ENCODE measurements at places on chromosomes 5 and 9.

DNA sequence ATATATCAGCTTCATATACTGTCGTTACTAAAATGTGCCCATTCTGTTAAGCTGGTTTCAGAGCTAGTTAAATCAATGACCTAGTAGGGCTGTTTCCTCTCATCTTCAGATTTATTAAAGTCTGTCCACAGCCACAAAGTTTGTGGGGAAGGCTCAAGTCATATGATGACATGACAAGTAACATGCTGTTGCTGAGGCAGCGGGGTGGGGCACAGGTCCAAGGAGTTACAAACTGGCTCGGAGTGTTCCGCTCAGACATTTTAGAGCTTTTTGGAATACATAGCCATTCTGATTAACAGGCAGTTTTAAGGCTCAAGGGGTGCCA lies 2.7 kb upstream of the ANP32B start:
- DNase-seq: no peak

GRCh38 chr5:29042152-29042551 lies 2003.8 kb upstream of the CDH9 start:
- no peak for DNase-seq

- DNase-seq: no peak
Observed at GRCh38 chr5:78056901-78057514, 237.5 kb downstream of the AP3B1 start.

DNA sequence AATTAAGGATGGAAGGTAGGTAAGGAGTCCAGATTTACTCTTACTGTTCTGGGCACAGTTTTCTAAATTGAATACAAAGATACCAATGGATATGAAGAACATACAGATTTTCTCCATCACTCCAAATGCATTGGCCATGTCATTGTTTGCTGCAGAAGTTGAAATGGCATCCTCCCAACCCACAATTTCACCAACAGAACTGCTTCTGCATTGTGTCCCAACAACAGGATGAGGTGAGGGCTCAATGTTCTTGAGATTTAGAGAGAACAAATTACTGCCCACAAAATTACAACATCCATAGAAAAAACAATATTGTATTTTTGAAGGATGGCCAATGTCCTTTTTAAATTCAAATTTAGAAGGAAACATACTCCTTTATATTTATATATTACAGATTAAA lies 88.9 kb downstream of the NUDT12 start:
- DNase-seq: no peak

GRCh38 chr5:174384509-174384947 lies 339.0 kb downstream of the NSG2 start:
- no peak for DNase-seq

- DNase-seq: no peak
Observed at GRCh38 chr5:20498926-20499325, 510.9 kb upstream of the CDH18 start.

- no peak for DNase-seq
Observed at GRCh38 chr9:89695441-89695891, 90.7 kb downstream of the GADD45G start.

DNA sequence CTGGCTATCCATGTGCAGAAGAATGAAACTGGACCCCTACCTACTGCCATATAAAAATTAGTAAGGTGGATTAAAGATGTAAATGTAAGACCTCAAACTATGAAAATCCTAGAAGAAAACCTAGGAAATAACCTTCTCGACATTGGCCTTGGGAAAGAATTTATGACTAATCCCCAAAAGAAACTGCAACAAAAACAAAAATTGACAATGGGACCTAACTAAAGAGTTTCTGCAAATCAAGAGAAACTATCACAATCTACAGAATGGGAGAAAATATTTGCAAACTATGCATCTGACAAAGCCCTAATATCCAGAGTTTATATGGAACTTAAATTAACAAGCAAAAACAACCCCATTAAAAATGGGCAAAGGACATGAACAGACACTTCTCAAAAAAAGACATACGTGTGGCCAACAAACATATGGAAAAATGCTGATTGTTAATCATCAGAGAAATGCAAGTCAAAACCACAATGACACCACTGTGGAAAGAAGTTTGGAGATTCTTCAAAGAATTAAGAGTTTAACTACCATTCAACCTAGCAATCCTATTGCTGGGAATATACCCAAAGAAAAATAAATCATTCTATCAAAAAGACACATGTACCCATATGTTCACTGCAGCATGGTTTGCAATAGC lies 98.5 kb downstream of the NR3C1 start:
- no peak for DNase-seq

- DNase-seq: no peak
Observed at GRCh38 chr9:8267636-8268035, 468.1 kb upstream of the DMAC1 start.

DNA sequence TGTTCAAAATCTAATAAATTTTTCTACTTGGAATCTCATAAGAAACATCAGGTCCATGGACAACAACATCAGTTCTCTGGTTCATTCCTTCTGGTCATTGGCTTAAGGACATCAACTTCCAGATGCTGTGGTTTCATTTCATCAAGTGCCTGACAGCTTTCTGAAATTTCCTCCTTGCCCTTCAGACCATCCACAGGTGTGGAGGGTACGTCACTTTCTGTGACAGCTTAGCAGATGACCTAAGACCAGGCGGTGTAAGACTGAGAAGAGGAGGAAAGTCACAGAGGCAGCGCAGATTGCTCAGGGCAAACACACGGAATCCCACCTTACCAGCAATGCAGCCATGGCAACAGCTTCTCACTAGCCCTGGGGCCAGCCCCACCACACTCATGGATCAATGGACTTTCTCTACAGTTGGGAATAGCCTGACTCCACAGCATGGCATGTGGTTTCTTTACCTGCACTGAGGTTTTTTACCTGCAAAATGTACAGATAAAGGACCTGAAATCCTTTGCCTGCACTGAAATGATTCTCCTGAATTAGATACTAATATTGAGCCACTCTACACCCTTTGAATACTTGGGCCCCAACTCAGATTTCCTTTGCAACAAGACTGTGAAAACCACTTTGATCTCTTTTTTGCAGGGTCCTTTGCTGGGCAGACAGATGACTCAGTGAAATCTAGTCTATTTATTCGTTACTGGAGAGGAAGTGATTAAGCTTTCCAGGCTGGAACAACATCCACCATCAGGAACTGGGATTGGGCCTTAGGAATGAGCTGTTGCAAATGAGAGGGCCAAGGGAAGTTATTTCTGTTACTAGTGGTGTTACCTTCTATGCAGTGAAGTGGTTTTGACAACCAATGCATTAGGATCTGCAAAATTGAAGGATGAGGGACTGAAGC lies 26.9 kb downstream of the TICAM2 start:
- DNase-seq: no peak

DNA sequence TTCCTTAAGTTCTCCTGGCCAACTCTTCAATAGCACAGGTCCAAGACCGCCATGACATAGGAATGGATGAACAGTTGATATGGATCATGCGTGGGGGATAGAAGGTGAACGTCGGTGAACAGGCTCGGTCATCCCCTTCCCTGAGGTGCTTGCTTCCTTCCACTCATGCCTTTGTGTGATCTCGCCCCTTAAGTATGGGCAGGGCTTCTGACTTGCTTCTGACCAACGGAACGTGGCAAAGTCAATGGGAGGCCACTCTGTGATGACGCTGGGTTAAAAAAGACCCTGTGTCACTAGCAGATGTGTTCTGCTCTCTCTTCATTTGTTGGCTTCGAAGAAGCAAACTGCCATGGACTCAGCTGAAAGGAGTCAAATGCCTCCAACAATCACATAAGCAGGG lies 240.5 kb upstream of the TUT7 start:
- no peak for DNase-seq

GRCh38 chr5:55905251-55905650 lies 54.1 kb downstream of the IL31RA start:
- no peak for DNase-seq

- DNase-seq: no peak
Observed at GRCh38 chr5:175567954-175568353, 89.6 kb downstream of the SFXN1 start.

GRCh38 chr9:111566234-111566633 lies 33.2 kb downstream of the PTGR1 start:
- no peak for DNase-seq

GRCh38 chr5:138037271-138037670 lies 4.4 kb upstream of the FAM13B start:
- no peak for DNase-seq

DNA sequence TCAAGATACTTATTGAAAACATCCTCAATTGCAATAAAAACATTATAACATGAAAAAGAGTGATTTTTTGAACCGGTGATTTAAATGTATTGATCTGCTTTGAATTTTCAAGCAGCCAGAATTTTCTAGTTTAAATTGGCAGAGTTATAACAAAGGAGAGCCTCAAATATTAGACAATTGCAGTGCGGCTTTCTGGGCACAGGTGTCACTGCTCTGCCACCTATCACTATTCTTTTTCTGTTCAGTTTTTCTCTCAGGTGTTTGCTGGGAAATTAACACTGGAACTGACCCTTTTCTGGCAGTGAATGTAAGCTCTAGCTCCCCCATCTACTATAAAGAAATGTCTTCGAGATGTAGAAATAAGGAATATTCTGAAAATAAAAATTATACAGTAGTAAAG lies 23.0 kb downstream of the ZBED3 start:
- DNase-seq: no peak

GRCh38 chr9:85743275-85744128 lies 1.7 kb upstream of the AGTPBP1 start:
- peak; percentile 15 for DNase-seq

GRCh38 chr9:101912698-101913097 lies 174.3 kb upstream of the GRIN3A start:
- no peak for DNase-seq

DNA sequence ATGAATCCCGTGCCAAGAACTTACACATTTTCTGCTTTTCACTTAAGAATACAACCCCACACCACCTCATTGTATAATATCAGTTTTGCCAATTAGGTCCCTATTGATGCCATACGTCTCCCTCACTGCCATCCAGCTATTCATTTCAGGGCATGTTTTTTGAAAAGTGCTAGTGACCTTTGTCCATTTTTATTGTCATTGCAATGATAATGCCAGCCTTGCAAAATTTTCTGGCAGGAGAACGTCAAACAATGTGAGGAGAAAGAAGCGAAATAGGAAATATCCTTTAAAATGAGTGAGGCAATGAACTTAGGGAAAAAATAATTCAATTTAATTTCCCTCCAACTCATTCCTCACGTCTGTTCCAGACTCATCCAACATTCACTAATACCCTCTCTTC lies 111.8 kb upstream of the CKMT2 start:
- DNase-seq: no peak

DNA sequence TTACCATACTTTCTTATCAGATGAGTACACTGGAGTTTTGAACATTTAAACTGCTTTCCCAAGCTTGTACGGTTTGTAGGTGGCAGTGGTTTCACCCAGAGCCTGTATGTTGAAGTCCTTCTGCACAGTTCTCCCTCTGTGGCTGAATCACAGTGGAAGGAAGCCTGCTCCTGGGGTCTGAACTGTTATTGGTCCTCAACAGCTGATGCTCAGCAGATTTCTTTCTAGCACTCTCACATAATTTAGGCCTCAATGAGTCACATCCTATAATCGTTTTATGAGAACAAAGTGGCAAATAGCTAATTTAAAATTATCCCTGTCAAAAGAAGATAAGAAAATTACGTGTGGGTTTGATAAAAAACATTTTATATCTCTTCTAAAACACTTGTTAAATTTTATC lies 229.7 kb downstream of the TLE4 start:
- DNase-seq: no peak

DNA sequence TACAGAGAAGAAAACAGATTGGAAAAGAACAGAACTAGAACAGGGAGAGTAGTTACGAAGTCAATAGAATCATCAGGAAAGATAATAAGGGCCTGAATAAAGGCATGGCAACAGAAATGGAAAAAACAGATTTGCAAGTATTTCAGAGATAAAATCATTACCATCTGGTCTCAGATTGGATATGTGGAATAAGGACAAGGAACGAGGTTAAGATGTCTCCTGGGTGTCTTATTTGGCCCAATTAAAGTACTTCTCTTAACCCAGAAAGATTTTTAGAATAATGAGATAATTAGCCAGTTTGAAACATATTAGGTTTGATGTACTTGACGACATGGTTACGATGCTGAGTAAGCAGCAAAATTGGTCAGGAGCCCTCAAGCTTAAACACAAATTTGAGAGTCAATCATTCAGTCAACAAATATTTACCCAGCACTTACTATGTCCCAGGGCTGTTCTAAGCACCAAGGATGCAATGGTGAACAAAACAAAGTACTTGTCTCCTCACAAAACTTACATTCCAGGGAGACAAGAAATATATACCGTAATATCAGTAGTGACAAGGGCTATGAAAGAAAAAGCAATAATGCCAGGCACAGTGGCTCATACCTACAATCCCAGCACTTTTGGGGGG lies 18.3 kb downstream of the RICTOR start:
- DNase-seq: no peak

GRCh38 chr9:111198936-111199335 lies 131.1 kb downstream of the OR2K2 start:
- no peak for DNase-seq

Data from NCI-H1048 (cell line).